ENCODE measurements at places on chromosomes 7 and 10.

- H3K4me3 ChIP-seq, result no peak overlapping the region
- peaks cover 3% of the 10 kb centered on the region for H3K4me1 ChIP-seq
- DNase-seq, result no peak
- no peaks in the 10 kb centered on the region for H3K36me3 ChIP-seq
- no peaks in the 10 kb centered on the region for H3K27me3 ChIP-seq
Measured at GRCh38 chr7:116592041-116592355, 67.2 kb downstream of the CAV1 start.

- H3K27me3 ChIP-seq, result no peaks in the 10 kb centered on the region
- peaks cover 5% of the 10 kb centered on the region for H3K36me3 ChIP-seq
- H3K4me3 ChIP-seq, result no peak overlapping the region
- DNase-seq, result no peak
Measured at GRCh38 chr10:51876503-51876902, 177.1 kb upstream of the CSTF2T start.

DNA sequence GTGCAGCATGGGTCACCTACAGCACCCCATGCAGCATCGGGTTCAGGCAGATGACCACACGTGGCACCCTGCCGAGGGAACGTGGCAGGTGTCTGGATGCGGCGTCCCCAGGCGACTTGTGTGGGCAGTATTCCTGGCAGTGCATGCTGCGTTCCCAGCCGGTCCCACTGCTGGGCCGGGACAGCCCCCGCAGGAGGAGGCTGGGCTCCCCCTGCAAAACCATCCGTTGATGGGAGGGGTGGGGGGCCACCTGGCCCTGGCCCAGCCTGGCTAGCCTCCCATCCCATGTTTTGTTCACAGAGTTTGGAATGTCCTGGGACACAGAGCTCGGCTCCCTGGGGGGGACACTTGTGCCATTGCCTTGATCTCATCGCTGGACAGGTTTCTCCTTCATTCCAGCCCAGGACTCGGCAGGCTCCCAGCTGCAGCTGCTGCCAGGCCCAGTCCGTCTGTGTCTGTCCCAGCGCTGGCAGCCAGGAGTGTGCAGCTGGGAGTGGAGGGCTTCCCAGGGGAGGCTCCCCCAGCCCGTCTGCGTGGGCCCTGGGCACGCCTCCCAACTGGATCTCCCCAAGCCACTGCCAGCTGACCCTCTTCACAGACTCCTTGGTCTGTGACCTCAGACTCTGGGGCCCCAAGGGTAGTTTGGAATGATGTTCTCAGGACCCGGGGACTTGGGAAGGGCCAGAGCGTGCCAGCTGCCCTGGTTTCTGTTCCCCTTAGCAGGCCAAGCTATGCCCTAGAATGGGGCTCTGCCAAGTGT is 32.6 kb downstream of the TMEM270 start:
- H3K36me3 ChIP-seq, result peaks cover 7% of the 10 kb centered on the region
- H3K27me3 ChIP-seq, result peaks cover 8% of the 10 kb centered on the region
- DNase-seq, result peak; percentile 16
- H3K27ac ChIP-seq, result no peak overlapping the region
- H3K4me3 ChIP-seq, result no peak overlapping the region
- no peaks in the 10 kb centered on the region for H3K4me1 ChIP-seq

GRCh38 chr10:15144788-15145187 is 23.7 kb downstream of the NMT2 start:
- no peak for DNase-seq
- H3K27ac ChIP-seq, result no peak overlapping the region
- peaks cover 8% of the 10 kb centered on the region for H3K27me3 ChIP-seq
- no peak overlapping the region for H3K4me3 ChIP-seq

DNA sequence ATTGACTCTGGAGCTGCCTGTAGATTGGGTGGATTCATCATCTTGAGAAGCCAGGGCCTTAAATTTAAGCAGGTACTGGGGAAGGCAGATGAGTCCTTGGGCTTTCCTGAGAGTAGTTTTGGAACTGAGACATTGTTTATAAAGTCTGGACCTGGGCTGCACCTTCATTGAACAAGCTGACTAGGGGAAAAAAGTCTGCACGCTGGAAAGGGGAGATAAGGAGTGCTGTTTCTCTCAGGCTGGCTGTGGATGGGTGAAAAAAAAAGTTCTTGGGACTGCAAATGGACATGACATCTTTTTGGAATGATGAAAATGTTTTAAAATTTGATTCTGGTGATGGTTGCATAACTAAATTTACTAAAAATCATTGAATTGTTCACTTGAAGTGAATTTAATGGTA is 12.0 kb downstream of the SEC24C start:
- no peak overlapping the region for H3K4me3 ChIP-seq
- H3K4me1 ChIP-seq, result peaks cover 7% of the 10 kb centered on the region
- no peaks in the 10 kb centered on the region for H3K36me3 ChIP-seq
- H3K27me3 ChIP-seq, result no peaks in the 10 kb centered on the region

DNA sequence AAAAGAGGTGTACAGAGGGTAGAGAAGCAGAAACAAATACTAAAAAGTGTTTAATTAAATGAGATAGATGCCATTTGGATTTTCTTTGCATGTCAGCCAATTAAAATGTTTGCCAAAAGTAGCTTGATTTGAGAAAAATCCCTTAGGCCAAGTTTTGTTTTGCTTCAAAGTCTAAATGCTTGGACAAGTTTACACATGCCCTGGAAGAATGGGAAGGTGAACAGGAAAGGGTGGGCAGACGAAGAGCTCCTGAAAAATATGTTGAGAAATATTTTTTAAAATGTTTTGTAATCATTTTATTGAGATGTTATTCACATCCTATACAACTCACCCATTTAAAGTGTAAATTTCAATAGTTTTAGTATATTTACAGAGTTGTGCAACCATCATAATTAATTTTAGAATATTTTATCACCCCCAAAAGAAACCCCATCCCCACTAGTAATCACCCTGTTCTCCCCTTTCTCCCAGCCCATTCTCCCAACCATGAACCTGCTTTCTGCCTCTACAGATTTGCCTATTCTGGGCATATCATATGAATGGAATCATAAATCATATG is 98.5 kb upstream of the ANK3 start:
- DNase-seq, result no peak
- H3K36me3 ChIP-seq, result no peaks in the 10 kb centered on the region
- no peak overlapping the region for H3K27ac ChIP-seq
- no peaks in the 10 kb centered on the region for H3K27me3 ChIP-seq
- H3K4me1 ChIP-seq, result no peaks in the 10 kb centered on the region
- no peak overlapping the region for H3K4me3 ChIP-seq

GRCh38 chr7:90833443-90833842 is 237.3 kb downstream of the CDK14 start:
- H3K36me3 ChIP-seq, result peaks cover 19% of the 10 kb centered on the region
- no peak overlapping the region for H3K4me3 ChIP-seq
- DNase-seq, result no peak
- H3K27me3 ChIP-seq, result peaks cover 3% of the 10 kb centered on the region

- H3K36me3 ChIP-seq, result no peaks in the 10 kb centered on the region
- H3K4me3 ChIP-seq, result no peak overlapping the region
- H3K4me1 ChIP-seq, result no peaks in the 10 kb centered on the region
- no peaks in the 10 kb centered on the region for H3K27me3 ChIP-seq
- DNase-seq, result no peak
- H3K27ac ChIP-seq, result no peak overlapping the region
Measured at GRCh38 chr10:114053946-114054345, 10.3 kb downstream of the ADRB1 start.

- H3K27ac ChIP-seq, result peak overlapping the region; percentile 28
- DNase-seq, result no peak
- H3K36me3 ChIP-seq, result no peaks in the 10 kb centered on the region
- peaks cover 19% of the 10 kb centered on the region for H3K4me1 ChIP-seq
Measured at GRCh38 chr10:110618230-110618610, 25.9 kb upstream of the RBM20 start.

DNA sequence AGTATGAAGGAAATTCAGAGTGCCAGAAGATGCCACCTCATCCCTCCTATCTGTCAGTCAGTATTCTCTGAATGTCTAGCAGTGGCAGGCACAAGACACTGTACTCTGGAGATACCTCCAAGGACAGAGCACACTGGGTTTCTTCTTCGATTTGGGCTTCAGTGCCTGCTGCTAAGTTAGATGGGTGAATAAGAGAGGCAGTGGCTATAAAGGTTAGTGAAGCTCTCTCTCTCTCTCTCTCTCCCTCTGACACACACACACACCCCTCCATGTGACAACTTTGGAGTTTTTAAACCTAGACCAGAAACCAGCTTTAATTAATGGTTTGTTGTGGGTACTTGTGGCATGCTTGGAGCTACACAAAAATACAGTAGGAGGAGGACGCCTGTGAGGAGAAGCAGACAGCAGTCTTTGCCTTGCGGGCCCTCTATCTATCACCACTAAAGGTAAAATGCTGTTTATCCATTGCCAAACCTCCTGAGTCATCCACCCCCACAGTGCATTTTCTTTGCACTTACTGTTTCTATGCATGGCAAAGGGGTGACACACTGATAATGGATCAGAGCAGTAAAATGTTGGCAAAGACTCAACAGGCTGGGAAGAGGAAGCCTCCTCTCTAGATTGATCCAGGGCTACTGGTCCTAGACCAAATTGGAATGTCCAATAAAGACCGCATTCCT is 102.5 kb downstream of the TRIL start:
- DNase-seq, result no peak
- no peaks in the 10 kb centered on the region for H3K4me1 ChIP-seq
- peaks cover 1% of the 10 kb centered on the region for H3K27me3 ChIP-seq
- H3K36me3 ChIP-seq, result peaks cover 6% of the 10 kb centered on the region
- H3K27ac ChIP-seq, result no peak overlapping the region
- no peak overlapping the region for H3K4me3 ChIP-seq

DNA sequence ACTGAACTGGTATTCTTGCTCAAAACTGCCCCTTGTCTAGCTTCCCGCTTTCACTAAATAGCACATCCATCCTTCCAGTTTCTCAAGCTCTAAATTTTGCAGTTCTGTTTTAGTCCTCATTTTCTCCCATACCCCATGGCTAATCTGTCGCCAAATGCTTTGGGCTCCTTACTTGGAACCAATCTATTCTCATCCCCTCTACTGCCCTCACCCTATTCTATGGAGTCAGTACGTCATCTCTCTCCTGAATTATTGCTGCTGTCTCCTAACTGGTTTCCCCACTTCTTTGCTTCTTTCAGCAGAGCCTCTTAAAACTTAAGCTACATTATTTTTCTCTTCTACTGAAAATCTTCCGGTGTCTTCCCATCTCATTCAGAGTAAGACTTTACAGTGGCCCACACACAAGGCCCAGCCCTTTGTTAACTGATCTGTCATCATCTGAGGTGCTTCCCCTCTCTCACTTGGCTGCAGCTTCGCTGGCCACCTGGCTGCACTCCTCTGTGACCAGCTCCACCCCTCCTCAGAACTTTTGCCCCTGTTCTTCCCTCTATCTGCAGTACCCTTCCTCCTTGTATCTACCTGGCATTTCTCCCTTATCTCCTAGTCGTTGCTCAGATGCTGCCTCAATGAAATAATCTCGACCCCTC is 9.9 kb downstream of the STARD3NL start:
- H3K4me3 ChIP-seq, result peak overlapping the region; percentile 48
- H3K27me3 ChIP-seq, result no peaks in the 10 kb centered on the region
- peak overlapping the region; percentile 79 for H3K27ac ChIP-seq
- peaks cover 5% of the 10 kb centered on the region for H3K36me3 ChIP-seq
- H3K4me1 ChIP-seq, result peaks cover 59% of the 10 kb centered on the region
- DNase-seq, result no peak

DNA sequence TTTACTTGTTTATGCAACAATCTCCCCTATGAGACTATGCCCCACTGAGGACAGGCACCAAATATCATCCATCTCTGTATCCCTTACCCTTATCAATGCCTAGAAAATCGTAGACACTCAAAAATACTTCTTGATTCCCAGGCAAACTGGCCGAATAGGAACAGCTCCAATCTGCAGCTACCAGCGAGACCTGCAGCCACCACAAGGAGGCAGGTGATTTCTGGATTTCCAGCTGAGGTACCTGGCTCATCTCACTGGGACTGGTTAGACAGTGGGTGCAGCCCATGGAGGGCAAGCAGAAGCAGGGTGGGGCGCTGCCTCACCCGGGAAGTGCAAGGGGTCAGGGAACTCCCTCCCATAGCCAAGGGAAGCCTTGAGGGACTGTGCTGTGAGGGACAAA is 10.8 kb upstream of the PPP1R3C start:
- peaks cover 2% of the 10 kb centered on the region for H3K27me3 ChIP-seq
- no peak overlapping the region for H3K4me3 ChIP-seq
- peak; percentile 45 for DNase-seq
- H3K27ac ChIP-seq, result no peak overlapping the region
- H3K4me1 ChIP-seq, result peaks cover 4% of the 10 kb centered on the region
